Activated T-cell treated with anti-CD3 and anti-CD28 coated beads for 4 hours (primary cell): ENCODE measurements at places on chromosomes 13 and 19.

- DNase-seq, result no peak
These were observed 27.0 kb downstream of the POMP start for GRCh38 chr13:28685892-28686291.

GRCh38 chr13:44305286-44305685 is 68.3 kb upstream of the SERP2 start:
- no peak for DNase-seq

DNA sequence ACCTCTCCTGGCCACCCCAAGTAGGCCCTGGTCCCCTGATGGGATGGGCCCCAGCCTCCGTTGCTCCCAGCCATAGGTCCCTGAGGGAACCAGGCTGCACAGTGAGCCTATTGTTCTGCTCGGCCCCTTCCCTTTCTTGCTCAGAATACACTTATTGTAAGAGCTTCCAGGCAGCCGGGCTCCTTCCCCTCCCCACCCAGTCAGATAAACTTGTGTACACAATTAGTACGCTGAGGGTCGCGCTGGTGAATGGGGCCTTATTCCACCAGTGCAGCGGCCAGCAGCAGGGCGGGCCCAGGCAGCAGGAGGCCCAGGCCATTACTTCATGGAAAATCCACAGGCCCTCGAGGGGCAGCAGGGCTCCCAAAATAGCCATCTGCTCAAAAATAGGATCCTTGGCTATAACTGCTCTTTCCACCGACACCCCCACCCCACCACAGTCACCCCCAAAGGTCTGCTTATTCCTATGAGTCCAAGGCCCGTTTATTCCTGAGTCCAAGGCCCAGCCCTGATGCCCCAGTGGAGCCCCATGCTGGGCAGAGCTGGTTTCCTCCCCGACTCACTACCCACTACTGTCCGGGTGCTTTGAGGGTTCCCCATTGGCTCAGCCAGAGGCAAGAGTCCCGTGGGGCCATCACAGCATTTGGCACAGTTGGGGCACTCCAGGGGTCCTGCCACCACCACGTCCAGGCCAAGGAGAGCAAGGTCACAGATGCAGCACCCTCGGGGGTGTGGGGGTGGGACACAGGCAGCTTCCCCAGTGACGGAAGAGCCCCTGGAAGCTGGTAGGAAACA is 22.1 kb downstream of the CAPN12 start:
- DNase-seq, result no peak

DNA sequence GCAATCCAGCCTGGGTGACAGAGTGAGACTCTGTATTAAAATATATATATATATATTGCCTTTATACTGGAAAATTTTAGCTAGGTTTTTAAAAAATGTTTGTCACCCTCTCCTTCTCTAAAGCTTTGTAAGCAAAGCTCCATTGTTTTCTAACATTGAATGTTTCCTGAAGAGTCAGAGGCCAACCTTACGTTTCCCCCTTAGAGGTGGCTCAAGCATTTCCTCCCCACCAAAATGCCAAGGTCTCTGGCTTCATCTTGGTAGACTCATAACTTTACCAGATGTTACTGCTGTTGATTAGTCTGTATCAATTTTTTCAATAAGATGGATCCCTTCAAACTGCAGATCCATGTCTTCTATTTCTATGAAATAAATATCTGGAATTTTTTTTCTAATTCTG is 25.2 kb upstream of the IPO5 start:
- no peak for DNase-seq

DNA sequence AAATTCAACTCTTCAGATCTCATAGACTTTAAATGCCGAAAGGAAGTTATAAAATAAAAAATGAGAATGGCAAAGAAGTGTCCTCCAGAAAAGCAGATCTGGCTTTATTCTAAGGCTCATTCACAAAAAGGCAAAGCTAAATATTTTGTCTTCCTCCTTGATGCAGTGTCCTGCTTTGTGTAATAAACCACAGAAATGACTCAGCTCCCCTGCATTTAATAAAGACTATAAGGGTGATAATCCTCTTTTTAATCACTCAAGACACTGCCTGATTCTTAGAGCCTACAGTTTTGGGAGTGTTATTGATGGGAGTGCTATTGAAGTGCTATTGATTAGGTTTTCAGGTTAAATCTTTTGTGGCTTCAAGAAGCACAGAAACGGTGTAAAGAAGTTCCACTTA is 482.0 kb downstream of the PCDH20 start:
- DNase-seq, result no peak

DNA sequence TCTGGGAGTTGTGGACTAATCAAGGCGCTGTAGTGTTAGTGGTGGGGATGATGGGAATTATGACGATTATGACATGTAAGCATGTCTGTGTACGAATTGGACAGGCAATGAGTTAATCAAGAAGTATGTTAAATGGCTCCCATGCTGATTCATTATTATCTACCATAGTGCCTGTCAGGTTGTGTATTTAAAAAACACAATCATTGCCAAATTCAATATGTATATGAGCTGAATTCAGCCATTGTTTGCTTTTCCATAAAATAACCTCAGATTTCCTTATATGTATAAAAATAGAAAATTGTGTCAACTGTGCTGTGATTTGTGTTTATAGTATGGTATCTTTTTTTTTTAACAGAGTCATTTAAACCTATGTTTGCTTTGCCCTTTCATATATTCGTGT is 37.1 kb downstream of the PCCA start:
- no peak for DNase-seq

DNA sequence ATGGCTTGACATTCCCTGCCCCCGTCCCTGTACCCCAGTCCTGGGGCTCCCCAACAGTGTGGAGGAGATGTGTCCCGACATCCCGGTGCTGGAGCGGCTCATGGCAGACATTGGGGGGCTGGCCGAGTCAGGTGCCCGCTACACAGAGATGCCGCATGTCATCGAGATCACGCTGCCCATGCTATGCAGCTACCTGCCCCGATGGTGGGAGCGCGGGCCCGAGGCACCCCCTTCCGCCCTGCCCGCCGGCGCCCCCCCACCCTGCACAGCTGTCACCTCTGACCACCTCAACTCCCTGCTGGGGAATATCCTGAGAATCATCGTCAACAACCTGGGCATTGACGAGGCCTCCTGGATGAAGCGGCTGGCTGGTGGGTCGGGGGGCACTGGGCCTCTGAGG is 83.8 kb downstream of the RYR1 start:
- no peak for DNase-seq

GRCh38 chr19:1416014-1416841 is 8.8 kb downstream of the DAZAP1 start:
- no peak for DNase-seq

- DNase-seq, result peak; percentile 15
These were observed 207.4 kb upstream of the RFC3 start for GRCh38 chr13:33610438-33611120.

DNA sequence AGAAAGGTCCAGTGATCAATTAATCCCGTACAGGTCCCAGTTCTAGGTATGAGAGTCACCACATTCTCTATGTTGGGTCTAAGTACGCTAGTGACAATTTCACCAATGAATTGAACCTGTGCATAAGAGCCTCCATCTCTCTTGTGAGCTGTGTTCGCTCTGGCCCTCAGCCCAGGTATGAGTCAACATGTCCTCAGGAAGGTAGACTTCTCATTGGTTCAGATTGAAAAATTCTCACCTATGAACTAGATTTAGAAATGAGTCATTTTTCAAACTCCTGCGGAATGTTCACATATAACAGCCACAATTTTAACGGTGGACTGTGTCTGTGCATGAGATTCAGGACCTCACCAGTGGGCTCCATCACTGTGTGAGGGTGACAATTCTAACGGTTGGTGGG is 12.7 kb upstream of the ZNF43 start:
- DNase-seq, result no peak

DNA sequence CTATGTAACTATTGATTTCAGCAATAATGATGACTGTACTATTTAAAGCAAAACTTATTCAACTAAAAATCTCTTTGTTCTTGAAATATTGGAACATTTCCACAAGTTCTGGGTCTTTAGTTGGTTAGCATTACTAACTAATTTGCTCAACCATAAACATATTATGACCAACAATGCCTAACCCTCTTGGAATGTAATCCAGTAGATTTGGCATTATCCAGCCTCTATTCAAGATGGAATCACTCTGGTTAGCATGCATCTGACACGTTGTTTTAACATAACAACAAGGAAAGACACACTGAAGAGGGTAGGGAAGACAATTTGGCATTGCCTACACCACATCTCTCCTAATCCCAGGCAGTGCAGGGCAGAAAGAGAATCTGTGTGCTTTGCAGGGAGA is 941.3 kb upstream of the PCDH20 start:
- DNase-seq, result no peak
